HCT116 (cell line): ENCODE measurements at places on chromosomes 6 and 20. TPM values are rescaled to one million over a fixed set of nuclear protein-coding genes. Genes with fewer than 3 reads are reported as not detected.
A peak's percentile ranks its signal among the peaks of the same experiment; 100 is the strongest.

GRCh38 chr6:52517502-52518278 is 59.2 kb downstream of the TRAM2 start:
- peaks cover 4% of the 10 kb centered on the region; the same call in 1 of the 2 replicates for H3K36me3 ChIP-seq
- H3K4me1 ChIP-seq: peaks cover 55% of the 10 kb centered on the region
- peak; percentile 80 for DNase-seq

DNA sequence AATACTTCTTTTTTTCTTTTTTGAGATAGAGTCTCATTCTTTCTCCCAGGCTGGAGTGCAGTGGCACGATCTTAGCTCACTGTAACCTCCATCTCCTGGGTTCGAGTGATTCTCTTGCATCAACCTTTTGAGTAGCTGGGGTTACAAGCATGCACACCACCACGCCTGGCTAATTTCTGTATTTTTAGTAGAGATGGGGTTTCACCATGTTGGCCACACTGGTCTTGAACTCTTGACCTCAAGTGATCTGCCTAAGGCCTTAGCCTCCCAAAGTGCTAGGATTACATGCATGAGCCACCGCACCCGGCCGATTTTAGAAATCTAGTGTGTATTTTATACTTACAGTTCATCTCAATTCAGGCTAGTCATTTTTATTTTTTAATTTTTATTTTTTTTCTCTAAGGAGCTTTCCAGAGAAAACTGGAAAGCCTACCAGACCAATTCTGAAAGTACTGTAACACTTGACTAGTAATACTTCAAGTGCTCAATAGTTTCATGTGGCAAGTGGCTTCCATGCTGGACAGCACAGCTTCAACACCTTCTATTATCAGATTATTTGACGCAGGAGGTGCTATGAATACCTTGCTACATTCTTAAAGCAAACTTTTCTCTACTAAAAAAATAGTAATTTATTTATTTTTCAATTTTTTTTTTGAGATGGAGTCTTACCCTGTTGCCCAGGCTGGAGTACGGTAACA is 25.0 kb downstream of the POLR1C start:
- no peaks in the 10 kb centered on the region for H3K4me1 ChIP-seq
- no peak overlapping the region for H3K4me3 ChIP-seq
- H3K36me3 ChIP-seq: peaks cover 37% of the 10 kb centered on the region
- no peaks in the 10 kb centered on the region for H3K27me3 ChIP-seq
- H3K27ac ChIP-seq: no peak overlapping the region

Gene C20orf202
- not detected for total RNA-seq

DNA sequence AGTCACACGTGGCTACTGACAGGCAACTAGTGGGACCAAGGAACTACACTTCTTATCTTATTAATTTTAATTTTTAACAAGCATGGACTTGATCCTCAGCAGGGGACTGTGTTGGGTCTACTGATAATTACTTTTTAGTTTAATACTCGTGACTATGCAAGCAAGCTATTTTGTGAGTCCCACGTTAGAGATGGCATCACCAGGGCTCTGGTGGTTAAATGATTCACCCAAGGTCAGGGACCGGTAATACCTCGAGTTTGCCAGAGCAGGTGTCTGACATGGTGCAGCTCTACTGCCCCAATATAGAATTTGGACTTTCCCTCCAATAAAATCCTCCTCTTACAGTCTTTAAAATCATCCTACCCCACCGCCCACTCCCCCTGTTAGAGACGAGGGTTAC is 98.6 kb upstream of the RIN2 start:
- H3K27me3 ChIP-seq: peaks cover 27% of the 10 kb centered on the region
- no peak overlapping the region for H3K4me3 ChIP-seq
- no peak for DNase-seq
- no peaks in the 10 kb centered on the region for H3K36me3 ChIP-seq

Gene HDGFL1
- not detected for total RNA-seq

Gene CRISP2
- not detected for total RNA-seq

Gene WFDC9
- not detected for total RNA-seq

DNA sequence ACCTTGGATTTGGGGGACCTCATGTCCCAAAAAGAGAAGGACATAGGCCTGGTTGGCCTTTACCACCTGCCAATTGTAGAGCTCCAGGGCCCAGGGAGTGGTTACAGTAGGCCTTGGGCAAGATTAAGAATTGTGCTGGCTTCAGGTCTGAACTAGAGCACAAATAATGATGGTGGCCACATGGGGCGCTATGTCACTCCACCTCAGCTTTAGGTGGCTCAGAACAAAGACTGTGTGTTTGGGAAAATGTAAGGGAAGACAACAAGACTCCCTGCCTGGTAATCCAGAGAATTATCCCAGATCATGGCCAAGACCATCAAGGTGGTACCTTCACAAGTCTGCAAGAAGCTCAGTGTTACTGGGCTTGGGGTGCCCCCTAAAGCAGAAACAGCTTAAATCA is 224.9 kb upstream of the OPRM1 start:
- H3K36me3 ChIP-seq: no peaks in the 10 kb centered on the region
- no peaks in the 10 kb centered on the region for H3K4me1 ChIP-seq
- no peak for DNase-seq
- H3K27ac ChIP-seq: no peak overlapping the region
- no peaks in the 10 kb centered on the region for H3K27me3 ChIP-seq

DNA sequence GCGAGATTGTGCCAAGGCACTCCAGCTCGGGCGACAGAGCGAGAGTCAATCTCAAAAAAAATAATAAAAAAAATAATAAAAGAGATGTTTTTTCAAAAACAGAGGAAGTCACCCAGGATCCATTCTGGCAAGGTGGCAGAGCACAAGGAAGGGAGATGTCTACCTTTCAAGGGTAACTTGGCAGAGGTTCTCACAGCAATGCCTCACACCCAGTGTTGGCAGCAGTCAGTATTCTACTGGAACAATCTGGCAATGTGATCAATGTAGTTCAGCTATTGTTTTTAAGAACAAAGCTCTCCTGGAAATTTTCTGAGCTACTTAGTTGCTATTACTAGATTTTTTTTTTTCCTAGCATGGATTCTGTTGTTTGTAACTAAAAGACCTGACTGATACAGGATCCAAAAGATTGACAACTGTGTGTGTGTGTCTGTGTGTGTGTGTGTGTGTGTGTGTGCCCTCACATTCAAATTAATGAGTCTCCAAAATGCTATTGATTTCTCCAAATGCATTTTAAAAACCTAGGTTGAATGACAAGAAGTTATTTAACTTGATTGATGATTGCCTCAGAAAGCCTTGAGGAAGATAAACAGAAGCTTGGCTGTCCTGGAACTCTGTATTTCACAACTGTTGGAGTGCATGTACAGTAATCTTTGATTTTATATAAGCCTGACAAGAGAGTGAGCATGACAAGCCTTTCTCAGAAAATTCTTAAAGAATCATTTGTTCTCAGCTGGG is 114.1 kb upstream of the RREB1 start:
- no peaks in the 10 kb centered on the region for H3K4me1 ChIP-seq
- H3K27me3 ChIP-seq: no peaks in the 10 kb centered on the region
- no peak overlapping the region for H3K27ac ChIP-seq
- no peaks in the 10 kb centered on the region for H3K36me3 ChIP-seq
- H3K4me3 ChIP-seq: no peak overlapping the region
- no peak for DNase-seq

Gene SF3B5
- total RNA-seq: 173 TPM

- peaks cover 11% of the 10 kb centered on the region; the same call in 1 of the 2 replicates for H3K27me3 ChIP-seq
- H3K4me1 ChIP-seq: peaks cover 6% of the 10 kb centered on the region; the same call in 1 of the 2 replicates
- no peak for DNase-seq
- no peak overlapping the region for H3K27ac ChIP-seq
- no peak overlapping the region for H3K4me3 ChIP-seq
These were observed 539.1 kb downstream of the CD83 start for GRCh38 chr6:14656649-14657048.

Gene BPIFB2
- 0.15 TPM for total RNA-seq

DNA sequence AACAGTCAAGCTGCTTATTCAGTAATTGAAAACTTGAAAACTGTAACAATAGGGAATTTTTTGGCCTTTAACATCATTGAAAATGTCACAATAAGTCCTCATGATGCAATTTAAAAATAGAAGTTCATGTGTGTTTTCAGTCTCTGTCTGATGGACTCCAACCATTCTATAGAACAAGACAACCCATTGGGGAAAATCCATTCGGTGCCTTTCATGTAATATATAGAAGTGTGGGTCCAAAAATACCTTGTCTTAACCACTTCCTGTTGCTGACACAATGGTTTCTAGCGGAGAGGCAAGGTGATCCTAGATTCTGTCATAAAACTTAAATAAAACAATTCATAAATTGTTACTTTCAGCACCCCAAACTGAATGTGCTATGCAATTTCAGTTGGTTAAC is 1131.3 kb upstream of the MAP3K7 start:
- H3K27me3 ChIP-seq: no peaks in the 10 kb centered on the region
- no peak for DNase-seq
- no peak overlapping the region for H3K4me3 ChIP-seq
- no peak overlapping the region for H3K27ac ChIP-seq

Gene LTA
- 1.1 TPM for total RNA-seq

Gene SLC26A8
- total RNA-seq: not detected

Gene SH3BGRL2
- total RNA-seq: 5.2 TPM
